ENCODE measurements at places on chromosomes 2 and 18. TPM values are rescaled to one million over a fixed set of nuclear protein-coding genes. Genes with fewer than 3 reads are reported as not detected.

Gene FMNL2
- polyA plus RNA-seq = 16.1 TPM

DNA sequence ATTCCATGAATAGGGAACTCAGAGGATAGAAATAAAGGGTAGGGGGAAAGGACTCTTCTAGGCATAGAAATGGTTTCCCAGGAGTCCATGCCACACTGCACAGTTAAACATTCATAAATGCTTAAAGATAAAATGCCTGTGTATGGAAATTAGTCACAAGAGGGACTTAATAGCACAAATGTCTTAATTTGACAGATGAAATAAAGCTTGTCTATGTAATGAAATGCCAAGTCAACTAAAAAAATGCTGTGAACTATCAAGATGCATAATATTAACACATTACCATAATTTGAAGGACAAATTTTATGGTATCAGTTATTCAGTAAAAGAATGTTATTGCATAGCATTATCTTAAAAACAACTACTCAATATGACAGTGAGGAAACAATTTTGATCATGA lies 553.2 kb upstream of the NETO1 start:
- no peaks in the 10 kb centered on the region for H3K36me3 ChIP-seq
- no peaks in the 10 kb centered on the region for H3K27me3 ChIP-seq
- no peaks in the 10 kb centered on the region for H3K4me1 ChIP-seq
- DNase-seq = no peak
- H3K4me3 ChIP-seq = no peak overlapping the region

DNA sequence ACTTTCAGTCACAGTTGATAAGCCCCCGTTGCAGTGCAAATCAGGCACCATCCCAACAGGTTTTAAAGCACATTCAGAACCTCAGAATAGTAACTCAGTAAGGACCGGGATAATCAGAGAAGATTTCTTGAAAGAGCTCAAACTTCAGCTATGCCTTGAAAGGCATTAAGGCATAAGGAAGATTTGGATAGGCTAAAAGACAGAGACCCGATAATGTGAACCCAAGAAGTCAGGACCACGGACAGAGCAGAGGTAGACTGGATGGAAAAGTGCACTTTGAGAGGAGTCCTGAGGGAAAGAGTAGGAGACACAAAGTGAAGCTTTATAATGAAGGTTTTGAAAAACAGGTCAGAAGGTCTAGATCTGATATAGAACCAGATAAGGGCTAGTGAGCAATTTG lies 36.9 kb upstream of the KLF7 start:
- H3K4me1 ChIP-seq = peaks cover 8% of the 10 kb centered on the region
- no peak overlapping the region for H3K4me3 ChIP-seq
- DNase-seq = no peak
- H3K27ac ChIP-seq = no peak overlapping the region

DNA sequence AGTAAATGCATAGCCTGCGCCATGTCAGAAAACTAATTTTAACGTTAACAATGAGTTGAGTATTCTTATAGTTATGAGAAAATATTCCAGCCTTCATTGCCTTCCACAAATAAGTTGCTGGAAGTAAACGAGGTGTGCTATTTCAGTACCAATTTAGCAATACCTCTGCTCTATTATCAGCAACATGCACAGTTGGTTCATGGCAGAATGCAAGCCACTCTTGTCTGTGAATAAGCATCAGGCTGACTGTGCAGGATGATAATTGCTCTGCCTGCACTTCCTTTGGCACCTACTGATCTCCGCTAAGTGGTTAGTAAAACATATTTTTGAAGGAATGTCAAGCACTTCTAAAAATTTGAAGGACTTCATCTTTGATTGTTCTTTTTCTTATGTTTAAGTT lies 261.9 kb upstream of the SIX3 start:
- no peaks in the 10 kb centered on the region for H3K36me3 ChIP-seq
- peak overlapping the region; percentile 34 for H3K4me3 ChIP-seq
- no peaks in the 10 kb centered on the region for H3K27me3 ChIP-seq
- H3K27ac ChIP-seq = peak overlapping the region; percentile 100

GRCh38 chr2:128773641-128774319 lies 455.1 kb upstream of the HS6ST1 start:
- no peak overlapping the region for H3K27ac ChIP-seq
- H3K4me1 ChIP-seq = no peaks in the 10 kb centered on the region
- no peak for DNase-seq
- H3K36me3 ChIP-seq = no peaks in the 10 kb centered on the region
- H3K4me3 ChIP-seq = no peak overlapping the region
- H3K27me3 ChIP-seq = no peaks in the 10 kb centered on the region

Measured in SK-N-SH (cell line).